ENCODE measurements at places on chromosomes 16 and 17.

DNA sequence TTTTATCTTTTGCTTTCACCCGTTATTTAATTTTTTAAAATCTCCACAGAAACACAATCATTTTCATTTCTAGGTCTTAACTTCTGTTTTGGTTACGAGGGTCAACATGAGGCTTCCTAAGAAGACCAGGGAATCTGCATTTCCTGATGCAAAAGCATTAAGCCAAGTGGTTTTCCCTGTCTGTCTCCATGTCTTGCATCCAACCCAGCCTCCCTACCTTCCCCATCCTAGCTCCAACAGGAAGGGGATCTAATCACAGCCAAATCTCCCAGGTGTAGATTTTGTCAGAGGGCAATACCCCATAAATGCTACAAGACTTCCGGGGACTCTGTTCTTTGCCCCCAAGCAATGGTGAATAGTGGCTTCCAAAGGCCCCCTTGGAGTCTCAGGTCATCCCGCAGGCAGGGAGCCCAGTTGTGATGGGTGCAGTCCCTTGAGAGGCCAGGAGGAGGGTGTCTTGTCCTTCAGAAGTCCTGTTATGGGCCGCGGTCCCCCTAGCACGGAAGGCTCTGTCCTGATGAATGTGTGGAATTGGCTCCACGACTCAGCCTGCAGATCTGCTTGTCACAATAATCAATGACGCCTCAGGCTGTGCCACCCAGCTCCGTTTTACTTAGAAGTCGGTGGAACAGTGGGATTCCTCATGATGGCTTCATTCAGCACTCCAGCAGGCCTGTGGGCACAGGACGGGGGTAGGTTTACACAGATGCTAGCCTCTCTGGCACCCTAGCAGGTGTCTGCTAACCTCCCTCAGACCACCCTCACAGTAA, 141.1 kb downstream of the RGS9 start:
- DNase-seq, result no peak

- DNase-seq, result peak; percentile 89
These were observed 313.7 kb downstream of the MAF start for GRCh38 chr16:79286646-79287423.

DNA sequence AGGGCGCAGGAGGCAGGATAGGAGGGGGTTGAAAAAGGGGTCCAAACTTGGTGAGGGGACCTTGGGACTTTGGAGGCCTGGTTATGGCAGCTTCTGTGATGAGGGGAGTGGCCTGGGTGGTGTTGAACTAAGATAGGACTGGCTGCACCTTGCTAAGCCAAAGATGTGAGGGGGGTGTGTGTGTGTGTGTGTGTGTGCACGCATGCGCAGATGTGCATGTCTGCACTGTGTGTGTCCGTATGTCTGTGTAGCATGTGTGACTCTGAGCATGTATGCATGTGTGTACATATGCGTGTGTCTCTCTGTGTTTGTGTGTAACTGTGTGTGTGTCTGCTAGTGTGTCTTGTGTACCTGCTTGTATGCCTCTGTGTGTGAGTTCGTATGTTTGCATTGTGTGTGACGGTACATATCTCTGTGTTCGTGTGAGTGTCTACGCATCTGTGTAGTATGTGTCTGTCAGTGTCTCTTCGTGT, 4.1 kb downstream of the SLC16A5 start:
- no peak for DNase-seq

- DNase-seq, result peak; percentile 84
These were observed at the start of gene ITGA3 for GRCh38 chr17:50055426-50056216. Gene ITGA3, plus strand, starts transcription at chr17:50056110. Its CDS starts 330 bp downstream, at chr17:50056440.

DNA sequence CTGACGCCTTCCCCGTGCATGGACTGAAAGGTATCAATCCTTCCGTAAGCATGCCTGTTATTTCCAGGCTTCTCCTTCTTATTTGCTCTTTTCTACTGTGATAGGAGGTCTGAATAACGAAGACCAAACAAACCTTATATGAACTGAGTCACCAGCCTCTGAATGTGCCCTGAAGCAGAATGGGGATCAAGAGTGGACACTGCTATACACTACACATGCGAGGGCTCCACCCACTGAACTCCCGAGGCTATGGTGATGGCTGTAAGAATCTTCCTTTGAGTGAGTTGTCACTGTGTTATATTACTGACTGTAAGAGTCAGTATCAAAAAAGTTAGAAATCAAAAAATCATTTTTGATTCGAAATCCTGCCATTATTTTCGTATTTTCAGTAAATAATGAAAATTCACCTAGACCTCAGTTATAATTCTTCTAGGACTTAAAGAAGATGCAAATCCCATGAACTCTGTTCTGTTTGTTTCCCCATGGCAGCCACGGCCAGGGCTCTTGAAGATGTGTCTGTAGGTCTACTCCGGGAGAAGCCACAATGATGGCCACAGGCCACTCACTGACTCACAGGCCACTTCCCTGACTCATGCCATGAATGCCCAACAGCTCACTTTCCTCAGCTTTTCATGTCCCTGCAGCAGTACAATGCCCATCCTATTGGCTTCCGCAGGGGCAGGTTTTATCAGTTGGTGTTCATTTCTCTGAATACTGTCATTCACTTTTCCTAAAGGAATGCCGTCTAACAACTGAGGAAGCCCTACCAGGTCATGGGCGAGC, 54.7 kb downstream of the ZZEF1 start:
- no peak for DNase-seq

DNA sequence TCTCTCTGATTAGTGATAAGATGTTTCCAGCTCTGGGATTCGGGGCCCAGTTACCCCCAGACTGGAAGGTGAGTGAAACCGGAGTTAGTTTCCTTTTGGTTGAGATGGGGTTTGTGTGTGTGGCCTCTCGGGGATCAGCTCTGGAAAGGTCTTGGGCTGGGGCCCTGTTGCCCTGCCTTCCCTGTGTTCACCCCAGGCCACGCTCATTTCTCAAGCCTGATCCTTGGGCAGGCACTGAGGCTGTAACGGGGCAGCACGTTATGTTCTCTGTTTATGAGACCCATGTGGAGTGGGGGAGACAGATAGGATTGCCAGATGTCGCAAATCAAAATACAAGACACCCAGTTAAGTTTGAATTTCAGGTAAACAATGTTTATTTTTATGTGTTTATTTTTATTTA, 35.5 kb downstream of the CPNE2 start:
- no peak for DNase-seq

GRCh38 chr16:69131167-69131838, 1.1 kb downstream of the CHTF8 start:
- DNase-seq, result no peak

DNA sequence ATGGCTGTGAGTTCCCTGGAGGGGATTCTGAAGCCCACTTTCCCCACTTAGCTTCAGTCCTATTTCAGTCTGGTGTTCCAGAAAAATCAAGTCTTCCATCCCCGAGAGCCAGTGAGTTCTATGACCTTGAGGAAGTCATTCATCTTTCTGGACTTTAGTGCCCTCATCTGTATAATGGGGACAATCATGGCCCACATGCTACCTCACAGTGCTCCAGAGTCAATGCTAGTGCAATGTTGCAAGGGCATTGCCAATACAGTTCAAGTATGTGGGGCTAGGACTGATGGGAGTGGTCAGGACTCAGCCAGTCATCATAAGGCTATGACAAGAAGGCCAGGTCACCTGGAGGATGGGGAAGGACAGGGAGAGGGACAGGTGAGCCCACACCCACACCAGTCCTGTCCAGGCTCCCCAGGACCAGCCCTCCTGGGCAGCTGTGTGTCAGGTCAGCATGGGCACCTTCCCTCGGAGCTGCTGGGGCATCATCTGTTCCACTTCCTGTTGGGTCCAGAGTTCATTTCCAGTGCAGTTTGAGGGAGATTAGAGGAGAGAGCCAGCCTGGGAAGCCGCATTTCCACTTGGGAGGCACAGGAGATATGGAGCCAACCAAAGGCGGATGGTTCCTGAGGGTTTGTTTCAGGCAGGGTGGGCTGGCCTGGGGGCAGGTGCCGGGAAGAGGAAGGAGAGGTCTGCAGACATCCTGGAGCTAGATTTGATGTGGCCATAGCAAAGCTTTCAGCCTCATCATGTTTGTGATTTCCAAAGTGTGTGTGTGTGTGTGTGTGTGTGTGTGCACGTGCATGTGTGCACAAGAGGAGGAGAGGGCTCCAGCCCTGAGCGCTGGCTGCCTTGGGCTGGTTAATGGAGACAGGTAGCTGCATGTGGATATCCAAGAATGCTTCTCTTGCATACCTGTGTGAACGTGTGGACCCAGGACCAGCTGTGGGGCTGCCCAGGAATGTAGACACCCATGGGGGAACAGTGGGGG, 3.9 kb upstream of the WNT9B start:
- DNase-seq, result no peak

DNA sequence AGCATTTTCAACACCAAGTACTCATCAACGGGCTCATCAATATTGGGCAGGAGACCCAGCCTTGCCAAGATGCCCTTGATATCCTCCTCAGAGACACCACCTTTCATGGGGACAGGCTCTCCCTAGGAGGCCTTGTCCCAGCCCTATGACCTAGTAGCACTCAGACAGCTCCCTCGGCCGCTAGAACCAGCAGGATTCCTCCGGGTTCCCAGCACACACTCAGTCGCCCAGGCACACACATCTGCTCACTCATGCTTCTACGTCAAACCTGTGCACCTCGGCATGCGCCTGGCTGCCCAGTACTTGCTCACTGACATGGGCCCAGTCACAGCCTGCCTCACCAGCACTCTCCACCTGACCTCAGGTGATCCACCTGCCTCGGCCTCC, 17.0 kb downstream of the SRCIN1 start:
- DNase-seq, result no peak

All from NCI-H1105 (cell line).